A549 treated with dexamethasone at 1 μM for 4 hours (cell line): ENCODE measurements at places on chromosomes 2 and 18. TPM values are rescaled to one million over a fixed set of nuclear protein-coding genes. Genes with fewer than 3 reads are reported as not detected.

Gene IL1A
- 0.18 to 0.50 TPM (median 0.29 TPM) in 5 replicates for total RNA-seq

Gene CHRND
- 0.07 to 0.09 TPM in 2 of 5 replicates, not detected in the others for total RNA-seq

Gene CCDC121
- total RNA-seq, result 3.5 to 4.8 TPM (median 3.8 TPM) in 5 replicates

Gene RIT2
- total RNA-seq, result not detected in 5 replicates

Gene SCLY
- total RNA-seq, result 15.5 to 21.6 TPM (median 20.5 TPM) in 5 replicates

Gene CTAGE1
- total RNA-seq, result not detected in 5 replicates

Gene RNASEH1
- 46.6 to 56.5 TPM (median 53.7 TPM) in 5 replicates for total RNA-seq

Gene CIB4
- 0.20 to 0.42 TPM in 2 of 5 replicates, not detected in the others for total RNA-seq

Gene LRATD1
- 0.06 to 0.11 TPM (median 0.09 TPM) in 5 replicates for total RNA-seq

Gene HOXD10
- total RNA-seq, result 4.1 to 6.7 TPM (median 5.3 TPM) in 5 replicates

Gene ANKRD53
- total RNA-seq, result 0.11 to 0.28 TPM (median 0.20 TPM) in 4 of 5 replicates, not detected in the other

Gene ACVR1C
- 0.01 to 0.05 TPM (median 0.05 TPM) in 3 of 5 replicates, not detected in the others for total RNA-seq

Gene MYO5B
- total RNA-seq, result 6.9 to 8.7 TPM (median 7.3 TPM) in 5 replicates

Gene KCNS3
- 1.1 to 1.5 TPM (median 1.3 TPM) in 5 replicates for total RNA-seq

Gene UGT1A8
- total RNA-seq, result 0.06 to 0.07 TPM (median 0.06 TPM) in 3 of 5 replicates, not detected in the others

Gene LHCGR
- total RNA-seq, result not detected in 5 replicates

Gene ERMN
- not detected in 5 replicates for total RNA-seq

Gene MC5R
- not detected in 5 replicates for total RNA-seq

Gene PIEZO2
- total RNA-seq, result 0.44 to 1.2 TPM (median 0.70 TPM) in 5 replicates

Gene WDPCP
- 3.9 to 4.8 TPM (median 4.3 TPM) in 5 replicates for total RNA-seq

Gene PTPRM
- total RNA-seq, result 24.5 to 44.8 TPM (median 37.2 TPM) in 5 replicates

Gene FOXD4L1
- total RNA-seq, result 0.09 to 0.54 TPM (median 0.41 TPM) in 5 replicates

Gene IL1RL2
- total RNA-seq, result 0.04 to 0.08 TPM (median 0.06 TPM) in 3 of 5 replicates, not detected in the others

Gene NOSTRIN
- 1.7 to 2.9 TPM (median 2.1 TPM) in 5 replicates for total RNA-seq

Gene CYP27A1
- total RNA-seq, result 0.15 to 0.18 TPM (median 0.18 TPM) in 5 replicates

Gene MC4R
- not detected in 5 replicates for total RNA-seq

Gene NEMP2
- total RNA-seq, result 3.8 to 8.3 TPM (median 6.4 TPM) in 5 replicates

Gene PCARE
- total RNA-seq, result not detected in 5 replicates

Gene MTX2
- 39.9 to 44.7 TPM (median 42.7 TPM) in 5 replicates for total RNA-seq

Gene PNPT1
- 29.5 to 51.2 TPM (median 31.9 TPM) in 5 replicates for total RNA-seq

Gene SSB
- total RNA-seq, result 138 to 174 TPM (median 143 TPM) in 5 replicates

Gene ABCG5
- total RNA-seq, result 0.03 TPM in 1 of 5 replicates, not detected in the others

Gene NEB
- 0.18 to 0.49 TPM (median 0.35 TPM) in 5 replicates for total RNA-seq

Gene SRD5A2
- total RNA-seq, result 0.02 to 0.05 TPM (median 0.02 TPM) in 5 replicates

Gene COQ10B
- total RNA-seq, result 15.8 to 18.8 TPM (median 17.3 TPM) in 5 replicates

Gene SLC14A1
- not detected in 5 replicates for total RNA-seq

Gene NXPH2
- not detected in 5 replicates for total RNA-seq

Gene RTKN
- 14.2 to 25.4 TPM (median 23.2 TPM) in 5 replicates for total RNA-seq

Gene CRYGC
- not detected in 5 replicates for total RNA-seq
